Activated naive CD8-positive, alpha-beta T cell treated with anti-CD3 and anti-CD28 coated beads, Interleukin-2, amount 50 U/mL, for 24 hours (primary cell): ENCODE measurements at places on chromosomes 6 and 20.

DNA sequence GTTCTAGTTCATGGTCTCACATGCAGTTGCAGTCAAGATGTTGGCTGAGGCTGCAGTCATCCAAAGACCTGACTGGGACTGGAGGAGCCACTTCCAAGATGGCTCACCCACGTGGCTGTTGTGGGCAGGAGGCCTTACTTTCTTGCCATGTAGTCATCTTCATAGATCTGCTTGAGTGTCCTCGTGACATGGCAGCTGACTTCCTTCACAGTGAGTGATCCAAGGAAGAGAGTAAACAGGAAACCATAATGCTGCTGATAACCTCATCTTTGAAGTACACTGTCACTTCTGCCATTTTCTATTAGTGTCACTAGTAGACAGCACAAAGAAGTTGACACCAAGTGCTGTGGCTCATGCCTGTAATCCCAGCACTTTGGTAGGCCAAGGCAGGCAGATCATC, 40.1 kb upstream of the AKIRIN2 start:
- peak; percentile 31 for DNase-seq

DNA sequence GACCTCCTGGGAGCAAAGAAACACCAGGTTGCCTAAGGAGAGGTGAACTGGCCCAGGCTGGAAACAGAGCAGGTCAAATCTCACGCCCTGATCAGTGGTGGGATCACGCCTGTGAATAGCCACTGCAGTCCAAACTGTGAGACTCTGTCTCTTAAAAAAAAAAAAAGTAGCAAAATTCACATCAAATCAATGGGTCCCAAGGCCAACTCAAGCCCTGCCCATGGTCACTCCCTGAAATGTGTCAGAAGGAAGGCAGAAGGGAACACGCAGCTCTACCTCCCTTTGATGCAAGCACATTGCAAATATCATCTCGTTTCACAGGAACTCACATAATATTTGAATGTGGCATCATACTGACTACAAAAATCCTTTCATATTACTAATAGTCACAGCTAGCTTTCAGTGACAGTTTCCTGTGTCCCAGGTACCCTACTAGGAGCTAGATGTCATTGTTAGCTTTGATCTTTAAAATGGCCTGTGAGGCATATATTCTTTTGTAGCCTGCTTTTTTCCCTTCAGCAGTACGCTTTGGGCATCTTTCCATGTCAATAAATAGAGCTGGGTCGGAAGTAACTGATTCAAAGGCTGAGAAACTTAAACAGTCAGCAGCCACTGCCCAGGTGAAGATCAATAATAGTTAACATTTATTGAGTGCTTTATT, 14.4 kb upstream of the TTPAL start:
- no peak for DNase-seq

DNA sequence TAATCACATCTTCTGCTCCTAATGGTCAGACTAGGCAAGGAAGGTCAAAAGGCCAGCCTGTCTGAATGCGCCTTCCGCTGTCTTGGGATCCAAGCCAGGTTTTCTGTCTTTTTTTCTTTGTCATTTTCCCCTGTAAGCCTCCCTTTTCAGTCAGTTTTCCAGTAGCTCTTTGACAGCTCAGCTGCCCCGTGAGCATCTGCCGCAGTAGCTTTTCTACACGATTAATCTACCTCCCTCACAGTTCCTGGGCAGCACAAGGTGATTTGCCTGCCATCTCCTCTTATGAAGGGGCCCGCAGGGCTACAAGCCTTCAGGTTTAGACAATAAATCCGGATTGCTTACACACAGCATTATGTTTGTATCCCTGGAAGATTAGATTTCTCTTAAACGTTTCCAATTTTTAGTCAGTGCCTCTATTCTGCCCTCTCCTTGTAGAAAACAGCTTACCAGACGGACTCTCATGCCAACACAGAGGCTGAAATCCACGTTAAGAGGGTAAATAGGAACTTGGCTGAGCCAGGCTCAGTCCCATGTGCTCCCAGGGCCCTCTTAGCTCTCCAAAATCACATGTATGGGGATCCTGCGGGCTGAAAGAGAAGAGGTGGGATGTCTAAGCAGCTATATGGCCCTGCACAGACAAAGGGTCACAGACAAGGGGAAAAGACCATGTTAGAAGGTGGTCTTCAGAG, 77.2 kb downstream of the LY86 start:
- DNase-seq: no peak

- DNase-seq: no peak
These were observed 25.4 kb upstream of the NOP56 start for GRCh38 chr20:2626853-2627541.

GRCh38 chr6:89917216-89917615, 22.9 kb downstream of the GJA10 start:
- DNase-seq: no peak

DNA sequence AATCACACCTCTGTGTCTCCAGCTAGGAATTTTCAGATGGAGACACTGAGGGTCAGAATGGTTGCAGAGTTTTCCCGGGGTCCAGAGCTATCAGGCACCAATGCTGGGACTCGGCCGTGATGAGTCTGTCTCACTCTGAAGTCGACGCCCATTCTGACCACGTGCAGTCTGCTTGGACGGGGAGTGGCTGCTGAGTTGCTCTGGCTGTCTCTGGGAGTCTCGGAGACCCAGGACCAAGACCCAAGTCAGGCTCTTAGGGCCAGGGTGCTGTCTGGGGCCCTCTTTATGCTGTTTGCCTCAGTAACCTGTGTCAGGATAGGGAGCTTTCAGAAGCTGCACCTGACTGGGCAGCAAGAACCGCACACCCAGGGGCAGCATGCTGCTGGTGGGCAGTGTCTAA, 4.6 kb downstream of the IP6K3 start:
- no peak for DNase-seq

GRCh38 chr6:111711476-111711875, 105.8 kb upstream of the TRAF3IP2 start:
- no peak for DNase-seq

- no peak for DNase-seq
These were observed 158.7 kb upstream of the ZNF184 start for GRCh38 chr6:27631609-27631916.

- no peak for DNase-seq
These were observed 76.8 kb downstream of the HIVEP2 start for GRCh38 chr6:142867988-142868812.
